ENCODE measurements at places on chromosomes 1 and 21.
A peak's percentile ranks its signal among the peaks of the same experiment; 100 is the strongest.

DNA sequence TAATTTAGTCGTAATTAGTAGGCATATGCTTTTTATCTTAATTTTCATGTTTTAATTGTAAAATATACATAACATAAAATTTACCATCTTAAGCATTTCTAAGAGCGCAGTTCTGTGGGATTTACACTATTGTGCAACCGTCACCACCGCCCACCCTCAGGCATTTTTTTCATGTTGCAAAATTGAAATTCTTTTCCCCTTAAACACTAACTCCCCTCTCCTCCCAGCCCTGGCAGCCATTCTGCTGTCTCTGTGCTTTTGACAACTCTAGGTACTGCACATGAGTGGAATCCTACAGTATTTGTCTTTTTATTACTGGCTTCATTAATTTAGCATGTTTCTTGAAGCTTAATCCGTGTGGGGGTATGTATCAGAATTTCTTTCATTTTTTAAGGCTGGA is 7.8 kb downstream of the PIK3CD start:
- DNase-seq = no peak

DNA sequence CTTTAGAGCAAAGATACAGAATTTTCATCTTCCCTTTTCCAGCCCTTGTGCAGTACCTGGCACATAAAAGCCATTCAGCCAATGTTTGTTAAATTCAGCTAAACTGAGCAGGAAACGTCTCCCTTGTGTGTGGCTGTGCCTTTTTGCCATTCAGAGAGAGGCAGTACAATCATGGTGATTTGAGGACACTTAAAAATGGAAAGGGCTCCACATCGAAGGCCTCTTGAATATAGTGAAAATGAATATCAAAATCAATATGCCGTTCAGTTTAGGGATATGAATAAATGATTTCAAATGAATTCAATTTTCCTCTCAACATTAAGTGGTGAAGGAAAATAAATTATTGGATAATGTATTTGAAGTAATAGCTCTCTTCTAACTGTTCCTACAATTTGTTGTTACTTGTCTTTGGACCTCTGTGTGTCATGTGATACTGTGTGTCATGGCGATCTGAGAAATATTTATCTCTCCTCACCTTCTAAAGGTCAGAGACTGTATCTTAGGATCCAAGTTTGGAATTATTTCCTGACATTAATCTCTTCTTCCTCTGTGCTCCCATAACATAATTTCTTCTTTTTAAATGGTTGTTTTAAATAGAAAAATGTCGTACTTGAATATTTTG is 355.6 kb upstream of the ST6GALNAC5 start:
- DNase-seq = no peak

DNA sequence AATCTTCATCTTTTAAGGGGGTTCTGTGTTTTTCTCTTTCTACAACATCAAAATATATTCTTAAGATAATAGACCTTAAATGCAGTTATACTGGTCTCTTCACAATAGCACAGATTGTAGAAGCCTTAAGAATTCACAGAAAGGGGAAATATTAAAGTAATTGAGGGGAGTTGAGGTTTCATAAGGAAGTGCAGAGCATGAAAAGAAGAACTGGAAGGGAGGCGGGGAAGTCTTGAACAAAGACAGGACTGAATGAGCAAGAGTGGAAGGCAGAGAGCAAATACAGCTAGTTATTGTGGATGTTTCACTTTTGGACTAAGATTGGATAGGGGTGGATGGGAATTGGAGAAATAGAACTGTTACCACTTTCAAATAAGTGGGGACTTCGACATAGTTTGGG is 67.7 kb downstream of the PTGER3 start:
- DNase-seq = no peak

DNA sequence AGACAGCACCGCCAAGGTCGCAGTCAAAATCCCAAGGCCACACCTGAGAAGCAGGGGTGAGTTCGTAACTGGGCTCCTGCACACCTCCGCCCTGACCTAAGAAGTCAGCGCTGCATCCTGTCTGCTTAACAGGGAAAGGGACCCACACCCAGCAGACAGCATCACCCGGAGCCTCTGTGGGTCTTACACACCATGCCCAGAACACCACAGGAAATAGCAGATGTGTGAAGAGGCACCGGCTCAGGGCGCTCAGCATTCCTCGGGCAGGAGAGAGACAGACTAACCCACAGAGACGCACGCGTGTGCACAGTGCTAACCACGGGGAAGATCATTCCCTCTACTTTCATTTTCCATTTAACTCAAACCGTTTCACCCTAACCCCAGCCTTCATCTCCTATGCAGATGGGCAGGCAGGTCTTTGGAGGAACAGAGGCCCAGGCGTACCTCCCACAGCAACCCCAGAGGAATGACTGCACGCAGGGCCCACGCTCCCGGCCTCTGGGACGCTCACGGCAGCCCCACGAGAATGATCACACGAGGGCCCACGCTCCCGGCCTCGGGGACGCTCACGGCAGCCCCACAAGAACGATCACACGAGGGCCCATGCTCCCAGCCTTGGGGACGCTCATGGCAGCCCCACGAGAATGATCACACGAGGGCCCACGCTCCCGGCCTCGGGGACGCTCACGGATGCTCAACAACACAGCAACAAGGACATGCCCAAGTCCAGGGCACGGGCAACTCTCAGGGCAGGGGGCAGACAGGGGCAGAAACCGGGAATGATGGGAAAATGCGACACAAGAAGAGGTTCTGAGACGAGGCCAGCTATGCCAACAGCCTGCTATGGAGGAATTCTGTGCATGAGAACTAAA is 20.9 kb downstream of the POFUT2 start:
- peak; percentile 40 for DNase-seq

DNA sequence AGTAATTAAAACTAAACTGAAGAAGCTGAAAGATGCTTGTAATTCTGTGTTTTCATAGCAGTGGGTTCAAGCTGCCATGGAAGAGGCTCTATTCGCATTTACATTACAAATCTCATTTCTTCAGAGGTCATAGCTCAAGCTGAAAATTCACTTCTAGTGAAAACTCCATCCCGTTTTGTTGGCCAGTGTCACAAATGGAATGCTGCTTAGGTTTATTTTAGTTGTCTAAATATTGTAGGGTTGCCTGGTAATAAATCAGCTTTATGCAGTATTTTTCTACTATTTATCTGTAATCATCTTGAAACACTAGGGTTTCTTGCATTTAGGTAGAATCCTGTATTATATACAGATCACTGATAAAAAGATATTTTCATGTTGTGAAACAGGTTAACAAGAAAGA is 240.6 kb downstream of the PTBP2 start:
- no peak for DNase-seq

DNA sequence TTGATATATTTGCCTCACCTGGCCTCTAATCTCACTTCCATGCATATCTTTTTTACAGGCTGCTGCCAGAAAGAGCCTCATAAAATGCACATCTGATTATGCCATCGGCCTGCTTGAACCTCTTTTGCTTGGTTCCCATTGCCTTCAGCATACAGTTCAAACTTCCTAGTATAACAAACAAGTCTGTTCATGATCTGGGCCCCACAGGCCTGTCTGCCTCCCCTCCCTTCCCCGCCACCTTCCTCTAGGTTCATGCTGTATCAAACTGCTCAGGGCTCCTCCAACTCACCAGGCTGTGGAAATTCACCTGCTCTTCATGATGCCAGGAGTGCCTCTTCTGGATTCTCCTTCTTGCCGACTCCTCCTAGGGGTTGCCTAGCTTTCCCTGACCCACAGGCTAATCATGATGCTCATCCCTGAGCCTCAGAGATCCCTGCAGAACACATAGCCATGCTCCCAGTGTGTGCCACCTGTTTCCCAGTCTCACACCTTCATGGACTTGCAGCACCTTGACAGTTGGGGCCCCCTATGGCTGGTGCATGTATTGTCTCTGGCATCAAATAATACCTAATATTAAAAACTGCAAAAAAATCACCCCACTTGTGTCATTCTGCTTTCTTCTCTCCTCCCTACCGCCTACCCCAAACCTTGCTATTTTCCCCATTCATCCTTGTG is 33.7 kb upstream of the CD2 start:
- DNase-seq = no peak

DNA sequence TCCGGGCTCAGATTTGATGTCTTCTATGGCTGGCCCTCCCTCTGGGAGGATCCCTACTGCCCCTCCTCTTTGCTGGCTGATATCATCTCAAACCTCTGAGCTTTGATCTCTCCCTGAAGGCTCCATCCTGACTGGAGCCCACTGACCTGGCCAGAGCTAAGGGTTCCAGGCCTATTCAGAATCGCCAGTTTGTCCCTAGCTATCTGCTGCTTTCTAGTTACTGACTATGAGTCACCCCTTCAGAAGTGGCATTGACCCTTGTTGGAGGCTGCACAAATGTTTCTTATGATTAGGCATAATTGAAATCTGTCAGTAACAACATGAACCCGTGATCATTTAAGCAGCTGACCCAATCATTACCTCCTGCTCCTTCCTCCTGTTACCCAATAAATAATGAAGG is 87.1 kb downstream of the ABCA4 start:
- DNase-seq = no peak

GRCh38 chr1:240344918-240345317 is 253.2 kb downstream of the FMN2 start:
- DNase-seq = no peak

GRCh38 chr1:113142791-113143190 is 69.8 kb downstream of the LRIG2 start:
- no peak for DNase-seq

DNA sequence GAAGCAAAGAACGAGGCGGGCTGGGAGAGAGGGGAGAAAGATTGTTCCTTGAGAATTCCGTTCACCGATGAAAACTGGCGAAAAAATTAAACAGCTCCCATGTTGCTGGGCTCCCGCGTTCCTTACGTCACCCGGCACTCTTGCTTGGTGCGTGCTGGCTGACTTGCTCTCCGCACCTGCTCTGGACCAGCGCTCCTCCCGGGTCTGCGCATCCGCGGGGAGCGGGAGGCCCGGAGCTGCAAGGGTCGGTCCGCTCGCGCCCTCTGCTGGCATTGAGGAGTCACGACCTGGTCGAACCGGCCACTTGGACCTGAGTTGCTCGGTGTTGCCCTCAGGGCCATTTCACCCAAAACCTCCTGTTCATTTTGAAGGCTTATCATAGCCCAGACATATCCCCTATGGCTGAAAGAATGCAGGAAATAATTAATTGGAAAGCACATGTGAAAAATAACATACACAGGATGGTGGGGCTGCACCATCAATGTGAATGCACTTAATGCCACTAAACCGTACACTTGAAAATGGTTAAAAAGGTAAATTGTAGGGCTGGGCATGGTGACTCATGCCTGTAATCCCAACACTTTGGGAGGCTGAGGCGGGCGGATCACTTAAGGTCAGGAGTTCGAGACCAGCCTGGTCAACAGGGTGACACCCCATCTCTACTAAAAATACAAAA is 98.9 kb upstream of the BACE2 start:
- peak; percentile 70 for DNase-seq
